ENCODE measurements at places on chromosomes 13 and 19.
A peak's percentile ranks its signal among the peaks of the same experiment; 100 is the strongest.

GRCh38 chr19:41726493-41726892 is 18.1 kb downstream of the CEACAM5 start:
- no peak for DNase-seq

DNA sequence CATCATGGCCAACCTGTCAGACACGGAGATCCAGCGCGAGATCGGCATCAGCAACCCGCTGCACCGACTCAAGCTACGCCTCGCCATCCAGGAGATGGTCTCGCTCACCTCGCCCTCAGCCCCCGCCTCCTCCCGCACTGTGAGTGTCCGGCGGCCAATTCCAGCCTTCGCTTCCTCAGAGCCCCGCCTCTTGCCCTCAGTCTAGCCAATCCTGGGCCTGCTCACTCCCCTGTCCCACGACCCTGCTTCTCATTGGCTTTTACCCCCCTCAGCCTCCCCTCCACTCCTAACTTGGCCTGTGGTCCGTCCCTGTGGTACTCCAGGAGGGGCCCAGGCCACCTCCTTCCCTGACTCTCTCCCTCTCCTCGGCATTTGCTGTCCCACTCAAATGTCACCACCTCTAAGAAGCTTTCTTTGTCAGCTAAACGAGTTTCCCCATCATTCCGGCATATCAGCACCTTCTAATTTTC is 12.3 kb downstream of the HRC start:
- DNase-seq = peak; percentile 92

- DNase-seq = no peak
These were observed 113.7 kb upstream of the ZNF507 start for GRCh38 chr19:32231691-32232090.

- no peak for DNase-seq
These were observed 30.1 kb downstream of the GSX1 start for GRCh38 chr13:27822258-27822872.

- DNase-seq = no peak
These were observed at the start of gene PRR19 for GRCh38 chr19:42301646-42302203. PRR19 (plus strand) TSS chr19:42302132; CDS start chr19:42309585, 7,453 bp downstream.

DNA sequence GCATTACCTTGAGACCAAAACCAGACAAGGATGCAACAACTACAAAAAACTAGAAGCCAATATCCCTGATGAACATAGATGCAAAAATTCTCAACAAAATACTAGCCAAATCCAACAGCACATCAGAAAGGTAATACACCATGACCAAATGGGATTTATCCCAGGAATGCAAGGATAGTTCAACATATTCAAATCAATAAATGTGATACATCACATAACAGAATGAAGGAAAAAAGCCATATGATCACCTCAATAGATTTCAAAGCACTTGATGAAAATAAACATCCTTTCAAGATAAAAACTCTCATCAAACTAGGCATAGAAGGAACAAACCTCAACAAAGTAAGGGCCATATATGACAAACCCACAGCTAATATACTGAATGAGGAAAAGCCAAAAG is 10.2 kb upstream of the ZNF546 start:
- DNase-seq = no peak

DNA sequence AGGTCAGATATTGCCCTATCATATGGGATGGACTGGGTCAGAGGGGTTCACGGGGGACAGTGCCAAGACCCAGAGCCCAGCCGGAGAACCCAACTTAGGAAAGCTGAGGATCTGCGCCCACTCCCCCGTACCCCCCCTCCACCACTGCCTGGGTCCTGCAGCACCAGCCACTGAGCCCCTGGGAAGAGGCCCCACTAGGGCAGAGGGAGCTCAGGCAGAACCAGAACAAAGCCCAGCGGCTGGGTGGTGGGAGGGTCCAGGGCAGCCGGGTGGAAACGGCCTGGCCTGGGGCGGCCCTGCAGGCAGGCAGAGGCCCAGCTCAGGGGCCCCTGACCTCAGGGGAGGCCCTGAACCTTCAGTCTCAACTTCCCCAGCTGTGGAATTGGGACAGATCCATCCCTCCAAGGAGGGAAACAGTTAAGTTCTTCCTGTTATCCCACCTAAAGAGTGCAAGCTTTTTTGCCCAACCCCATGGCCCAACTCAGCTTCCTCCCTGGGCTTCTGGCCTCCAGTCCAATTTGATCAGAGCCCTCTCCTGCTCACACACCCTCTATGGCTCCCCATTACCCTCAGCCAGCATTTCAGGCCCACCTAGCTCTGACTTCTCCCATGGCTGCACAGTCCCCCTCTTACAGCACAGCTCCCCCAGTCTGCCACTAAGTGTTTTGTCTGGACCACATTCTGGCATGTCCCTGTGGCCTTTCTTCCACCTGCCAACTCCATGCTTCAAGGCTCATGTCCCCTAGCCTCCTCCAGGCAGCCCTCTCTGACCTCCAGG is 3.1 kb downstream of the NR2F6 start:
- DNase-seq = no peak

DNA sequence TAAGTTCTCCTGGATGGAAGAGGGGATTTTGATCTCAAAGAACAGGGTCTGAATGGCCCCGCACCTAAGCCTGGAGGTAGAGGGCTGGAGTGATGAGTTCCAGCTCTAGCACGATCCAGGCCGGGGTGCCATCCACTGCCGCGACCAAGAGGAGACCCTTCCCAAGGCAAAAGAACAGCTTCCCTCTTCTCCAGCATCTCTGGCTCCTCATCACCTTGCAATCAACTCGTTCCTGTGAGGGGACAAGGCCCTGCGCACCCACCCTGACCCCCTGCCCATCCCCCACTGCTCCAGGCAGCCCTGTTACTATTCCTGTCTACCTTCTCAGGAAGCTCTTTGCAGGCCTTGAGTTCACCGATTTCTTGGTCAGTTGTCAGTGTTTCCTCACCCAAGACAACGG is 17.8 kb downstream of the COL4A1 start:
- no peak for DNase-seq

- DNase-seq = no peak
These were observed 101.7 kb upstream of the SERP2 start for GRCh38 chr13:44271915-44272341.

DNA sequence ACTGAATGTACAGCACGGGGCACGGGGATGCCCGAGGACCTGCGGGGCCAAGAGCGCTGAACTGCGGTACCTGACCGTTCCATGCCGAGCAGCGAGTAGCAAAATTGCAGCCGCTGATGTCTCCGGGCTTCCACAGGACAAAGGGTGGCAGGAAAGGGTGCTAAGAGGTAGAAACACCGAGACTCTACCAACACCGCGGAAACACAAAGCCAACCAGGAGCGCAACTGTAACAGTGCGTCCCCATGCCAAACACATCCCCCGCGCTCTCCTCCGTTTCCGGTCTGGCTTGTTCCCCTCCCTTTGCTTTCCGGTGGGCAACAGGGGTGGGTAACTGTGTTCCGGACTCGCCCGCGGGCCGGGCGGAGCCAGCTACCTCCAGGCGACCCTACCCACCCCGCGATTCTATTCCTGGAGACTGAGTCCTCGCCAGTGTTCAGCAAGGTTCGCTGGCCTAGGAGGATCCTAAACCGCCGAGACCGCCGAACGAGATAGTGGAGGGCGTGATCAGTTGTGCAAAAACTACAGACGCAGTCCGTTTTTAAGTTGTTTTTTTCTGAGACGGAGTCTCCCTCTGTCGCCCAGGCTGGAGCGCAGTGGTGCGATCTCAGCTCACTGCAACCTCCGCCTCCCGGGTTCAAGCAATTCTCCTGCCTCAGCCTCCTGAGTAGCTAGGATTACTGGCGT is 34.9 kb upstream of the NEK3 start:
- DNase-seq = peak; percentile 78

- DNase-seq = peak; percentile 4
These were observed 1.1 kb downstream of the FGF14 start for GRCh38 chr13:102400675-102401145.

- DNase-seq = no peak
These were observed 184.7 kb downstream of the LACC1 start for GRCh38 chr13:44064357-44064756.

GRCh38 chr13:46097015-46097414 is 7.8 kb downstream of the CPB2 start:
- DNase-seq = no peak
